ENCODE measurements at places on chromosomes 4 and X.

DNA sequence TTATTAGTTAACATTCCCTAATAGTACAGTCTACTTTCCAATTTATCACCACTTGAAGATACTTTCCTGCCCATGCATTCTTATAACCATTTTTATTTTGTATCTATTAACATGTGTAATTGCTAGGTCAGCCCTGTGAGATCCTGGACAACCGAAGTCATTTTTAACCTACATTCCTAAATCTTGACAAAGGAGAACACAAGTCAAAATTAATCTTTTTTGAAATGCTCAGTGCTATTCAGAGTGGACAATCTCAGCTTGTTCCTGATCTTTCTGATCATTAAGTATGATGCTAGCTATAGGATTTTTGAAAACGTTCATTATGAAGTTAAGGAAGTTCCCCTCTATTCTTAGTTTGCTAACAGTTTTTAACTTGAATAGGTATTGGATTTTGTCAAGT is 37.5 kb downstream of the ANXA10 start:
- no peak overlapping the region for H3K27ac ChIP-seq
- H3K4me3 ChIP-seq: no peak overlapping the region
- DNase-seq: no peak
- H3K27me3 ChIP-seq: no peaks in the 10 kb centered on the region
- H3K4me1 ChIP-seq: peaks cover 15% of the 10 kb centered on the region
- H3K36me3 ChIP-seq: no peaks in the 10 kb centered on the region

DNA sequence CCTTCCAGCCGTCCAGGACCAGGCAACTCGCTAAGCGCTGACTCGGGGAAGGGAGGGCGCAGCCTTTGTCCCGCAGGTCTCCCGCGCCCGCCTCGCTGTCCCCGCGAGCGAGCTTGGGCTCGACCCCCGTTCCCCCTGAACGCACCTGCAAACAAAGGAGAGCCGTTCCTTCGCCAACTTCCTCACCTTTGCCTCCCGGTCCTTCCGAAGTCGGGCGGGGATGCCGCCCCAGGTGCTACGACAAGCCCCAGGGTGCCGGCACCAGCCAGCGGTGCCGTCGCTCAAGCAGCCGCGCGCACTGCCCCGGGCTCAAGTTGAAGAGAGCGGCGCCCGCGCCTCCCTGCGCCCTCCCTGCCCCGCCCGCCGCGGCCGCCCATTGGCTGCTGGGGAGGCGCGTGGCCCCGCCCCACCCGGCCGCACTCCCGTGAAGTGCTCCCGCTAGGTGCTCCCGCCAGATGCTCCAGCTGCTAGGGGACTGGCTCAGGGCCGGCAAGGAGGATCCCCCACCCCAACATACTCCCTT is 107.1 kb downstream of the NSUN7 start:
- H3K4me1 ChIP-seq: peaks cover 34% of the 10 kb centered on the region
- peaks cover 10% of the 10 kb centered on the region for H3K36me3 ChIP-seq
- no peaks in the 10 kb centered on the region for H3K27me3 ChIP-seq
- peak overlapping the region; percentile 93 for H3K4me3 ChIP-seq
- DNase-seq: peak; percentile 72

DNA sequence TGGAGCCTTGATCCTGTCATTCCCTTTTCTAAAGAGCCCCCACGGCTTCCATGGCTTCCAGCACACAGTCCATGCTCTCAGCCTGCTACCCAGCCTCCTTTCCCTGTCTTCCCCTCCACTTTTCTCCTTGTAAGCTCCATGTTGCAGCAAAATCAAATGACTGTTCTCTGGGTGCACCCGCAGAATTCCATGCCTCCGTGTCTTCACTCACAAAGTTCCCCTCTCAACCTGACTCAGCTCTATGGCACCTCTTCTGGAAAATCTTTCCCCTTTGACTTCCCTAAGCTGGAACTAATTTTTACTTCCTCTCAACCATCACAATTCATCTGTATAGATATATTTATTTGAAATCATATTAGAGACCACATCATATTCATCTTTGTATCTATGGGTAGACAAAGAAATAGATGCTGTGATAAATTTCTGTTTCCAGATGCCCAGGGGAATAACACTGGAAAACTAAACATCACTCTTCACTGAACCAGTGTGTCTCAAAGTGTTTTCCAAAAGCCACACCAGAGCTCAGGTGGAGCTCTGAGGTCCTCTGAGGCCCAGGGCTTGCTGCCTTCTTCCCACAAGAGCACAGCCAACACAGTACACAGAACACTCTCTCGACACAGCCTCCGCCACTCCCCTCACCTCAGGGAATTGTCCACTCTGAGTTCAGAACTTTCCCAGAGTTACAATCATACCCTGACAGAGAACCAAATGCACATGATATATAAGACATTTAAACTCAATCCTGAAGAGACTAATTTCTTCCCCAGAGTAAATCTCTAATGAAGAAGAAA is 3.3 kb downstream of the SETD7 start:
- peaks cover 46% of the 10 kb centered on the region for H3K4me1 ChIP-seq
- no peak for DNase-seq
- H3K27me3 ChIP-seq: peaks cover 22% of the 10 kb centered on the region
- H3K27ac ChIP-seq: no peak overlapping the region
- peak overlapping the region; percentile 10 for H3K4me3 ChIP-seq
- no peaks in the 10 kb centered on the region for H3K36me3 ChIP-seq

DNA sequence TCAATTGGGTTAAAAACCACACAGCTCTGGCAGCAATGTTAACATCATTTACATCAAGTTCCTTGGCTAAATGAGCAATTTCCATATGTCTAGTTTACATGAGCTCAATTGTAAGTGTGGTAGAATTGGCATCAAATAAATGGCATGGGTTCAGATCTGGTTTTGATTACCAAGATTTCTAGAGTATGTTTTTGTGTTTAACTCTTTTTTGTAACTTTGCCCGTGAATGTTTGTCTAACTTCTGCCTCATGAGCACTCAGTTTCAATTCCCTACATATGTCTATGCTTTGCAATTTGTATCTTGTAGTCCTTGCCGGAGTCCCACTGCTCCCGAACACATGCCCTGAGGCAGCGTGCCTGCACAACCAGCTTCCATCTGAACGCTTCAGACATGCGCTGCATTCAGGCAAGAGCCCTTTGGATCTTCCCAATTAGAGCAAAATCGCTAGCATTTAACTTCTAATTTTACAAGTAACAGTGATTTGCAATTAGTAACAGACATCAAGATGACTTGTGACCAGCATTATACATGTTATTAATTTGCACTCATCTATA is 644.4 kb downstream of the TRIML1 start:
- no peaks in the 10 kb centered on the region for H3K27me3 ChIP-seq
- no peak overlapping the region for H3K4me3 ChIP-seq
- no peak for DNase-seq
- H3K27ac ChIP-seq: no peak overlapping the region
- peaks cover 15% of the 10 kb centered on the region for H3K4me1 ChIP-seq
- H3K36me3 ChIP-seq: no peaks in the 10 kb centered on the region

- H3K4me3 ChIP-seq: no peak overlapping the region
- no peaks in the 10 kb centered on the region for H3K27me3 ChIP-seq
- peaks cover 9% of the 10 kb centered on the region for H3K4me1 ChIP-seq
Observed at GRCh38 chr4:52999626-53000025, 137.5 kb downstream of the RASL11B start.

GRCh38 chrX:153625271-153626024 is 21.6 kb upstream of the DUSP9 start:
- no peaks in the 10 kb centered on the region for H3K4me1 ChIP-seq
- H3K27me3 ChIP-seq: no peaks in the 10 kb centered on the region
- no peaks in the 10 kb centered on the region for H3K36me3 ChIP-seq
- no peak for DNase-seq
- no peak overlapping the region for H3K4me3 ChIP-seq
- H3K27ac ChIP-seq: no peak overlapping the region
